Naive thymus-derived CD4-positive, alpha-beta T cell (primary cell): ENCODE measurements at places on chromosomes 16 and 17.

DNA sequence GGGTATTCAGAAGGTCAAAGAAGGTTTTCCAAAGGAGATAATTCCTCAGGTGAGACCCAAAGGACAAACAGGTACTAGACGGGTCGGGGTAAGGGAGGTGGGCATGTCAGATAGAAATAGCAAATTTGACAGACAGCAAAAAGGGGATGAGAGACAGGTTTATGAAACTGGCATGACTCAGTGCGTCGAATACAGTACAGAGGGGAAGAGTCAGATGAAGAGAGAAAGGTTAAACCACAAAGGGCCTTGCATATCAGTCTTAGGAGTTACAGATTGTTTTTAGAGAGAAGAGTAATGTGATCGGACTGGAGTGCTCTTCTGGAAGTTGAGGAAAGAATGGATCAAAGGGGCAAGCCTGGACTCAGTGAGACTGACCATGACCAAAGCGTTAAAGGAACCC, 88.4 kb downstream of the ZZEF1 start:
- DNase-seq = no peak
- no peaks in the 10 kb centered on the region for H3K4me1 ChIP-seq
- peaks cover 24% of the 10 kb centered on the region for H3K36me3 ChIP-seq
- no peak overlapping the region for H3K4me3 ChIP-seq
- H3K27me3 ChIP-seq = no peaks in the 10 kb centered on the region

DNA sequence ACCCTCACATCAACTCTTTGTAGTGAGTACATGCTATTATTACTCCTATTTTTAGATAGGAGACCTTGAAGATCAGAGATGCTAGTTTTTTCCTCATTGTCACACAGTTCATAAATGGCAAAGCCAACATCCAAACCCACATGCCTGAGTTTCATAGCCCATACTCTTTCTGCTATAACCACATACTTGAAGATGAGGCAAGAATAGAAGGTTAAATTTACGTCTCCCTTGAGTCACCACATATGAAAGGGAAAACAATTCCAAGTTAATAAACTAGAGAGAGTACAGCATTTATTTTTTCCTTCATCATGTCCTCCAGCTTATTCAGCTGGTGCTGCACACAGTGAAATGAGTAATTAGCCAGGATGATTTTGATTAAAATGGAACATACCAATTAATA, 23.7 kb downstream of the NUDT7 start:
- H3K27me3 ChIP-seq = no peaks in the 10 kb centered on the region
- no peaks in the 10 kb centered on the region for H3K4me1 ChIP-seq
- no peak for DNase-seq
- no peak overlapping the region for H3K4me3 ChIP-seq

- H3K4me3 ChIP-seq = peak within 1 kb of the TSS; percentile 61
- peaks cover 28% of the 10 kb centered on the region for H3K4me1 ChIP-seq
- H3K27me3 ChIP-seq = no peaks in the 10 kb centered on the region
- H3K36me3 ChIP-seq = peaks cover 5% of the 10 kb centered on the region
- peak; percentile 51 for DNase-seq
Observed at GRCh38 chr17:78979780-78980623, at the start of gene LGALS3BP. TSS of gene LGALS3BP (minus strand) at chr17:78979923. CDS start at chr17:78977191, 2,732 bp downstream.

- H3K4me1 ChIP-seq = peaks cover 10% of the 10 kb centered on the region
- no peaks in the 10 kb centered on the region for H3K36me3 ChIP-seq
- H3K4me3 ChIP-seq = no peak overlapping the region
- H3K27me3 ChIP-seq = no peaks in the 10 kb centered on the region
- H3K27ac ChIP-seq = no peak overlapping the region
Observed at GRCh38 chr17:3771140-3771539, 29.8 kb downstream of the ITGAE start.

GRCh38 chr16:87132361-87133014, 184.7 kb downstream of the C16orf95 start:
- no peak overlapping the region for H3K4me3 ChIP-seq
- no peaks in the 10 kb centered on the region for H3K36me3 ChIP-seq
- no peak for DNase-seq
- no peak overlapping the region for H3K27ac ChIP-seq
- H3K4me1 ChIP-seq = no peaks in the 10 kb centered on the region

- H3K27ac ChIP-seq = no peak overlapping the region
- H3K27me3 ChIP-seq = no peaks in the 10 kb centered on the region
- no peak overlapping the region for H3K4me3 ChIP-seq
- H3K4me1 ChIP-seq = no peaks in the 10 kb centered on the region
- H3K36me3 ChIP-seq = no peaks in the 10 kb centered on the region
- DNase-seq = no peak
Observed at GRCh38 chr16:25783226-25783625, 91.5 kb downstream of the HS3ST4 start.

DNA sequence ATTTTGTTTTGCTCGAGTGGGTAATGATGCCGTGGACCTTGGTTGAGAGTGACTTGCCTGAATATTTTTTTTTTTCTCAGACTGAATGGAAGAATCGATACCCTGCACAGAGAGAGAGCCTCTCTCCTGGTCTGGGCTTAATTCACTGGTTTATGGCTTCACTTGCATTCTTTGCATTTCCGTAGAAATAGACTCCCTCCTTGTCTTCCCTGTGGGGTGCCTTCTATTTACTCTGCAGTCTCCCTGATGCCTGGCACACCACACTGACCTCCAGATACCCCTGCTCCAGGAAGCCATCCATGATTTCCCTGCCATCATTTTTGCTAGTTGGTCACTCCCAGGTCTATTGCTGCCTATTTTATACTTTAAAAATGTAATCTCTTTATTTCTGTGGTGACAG, 238.0 kb downstream of the SNX29 start:
- no peaks in the 10 kb centered on the region for H3K4me1 ChIP-seq
- H3K36me3 ChIP-seq = no peaks in the 10 kb centered on the region
- H3K27me3 ChIP-seq = no peaks in the 10 kb centered on the region
- no peak overlapping the region for H3K4me3 ChIP-seq
- DNase-seq = no peak

DNA sequence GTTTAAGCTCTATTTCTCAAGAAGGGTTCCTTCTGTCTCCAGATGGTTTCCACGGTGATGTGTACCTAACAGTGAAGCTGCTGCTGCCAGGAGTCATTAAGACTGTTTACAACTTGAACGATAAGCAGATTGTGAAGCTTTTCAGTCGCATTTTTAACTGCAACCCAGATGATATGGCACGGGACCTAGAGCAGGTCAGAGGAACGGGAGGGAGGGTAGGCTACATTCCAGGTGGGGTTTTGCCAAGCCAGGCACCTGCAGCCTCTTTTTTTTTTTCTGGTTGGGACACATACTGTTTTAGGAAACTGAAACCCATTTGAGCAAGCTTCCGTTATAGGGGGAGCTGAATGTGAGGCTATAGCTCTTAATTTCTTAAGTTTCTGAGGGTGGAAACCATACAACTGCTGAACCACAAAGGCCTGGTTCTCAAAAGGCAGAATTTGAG, 10.6 kb downstream of the LIG3 start:
- H3K27ac ChIP-seq = no peak overlapping the region
- no peaks in the 10 kb centered on the region for H3K4me1 ChIP-seq
- H3K36me3 ChIP-seq = peaks cover 82% of the 10 kb centered on the region
- H3K27me3 ChIP-seq = no peaks in the 10 kb centered on the region
- DNase-seq = no peak
- H3K4me3 ChIP-seq = no peak overlapping the region

DNA sequence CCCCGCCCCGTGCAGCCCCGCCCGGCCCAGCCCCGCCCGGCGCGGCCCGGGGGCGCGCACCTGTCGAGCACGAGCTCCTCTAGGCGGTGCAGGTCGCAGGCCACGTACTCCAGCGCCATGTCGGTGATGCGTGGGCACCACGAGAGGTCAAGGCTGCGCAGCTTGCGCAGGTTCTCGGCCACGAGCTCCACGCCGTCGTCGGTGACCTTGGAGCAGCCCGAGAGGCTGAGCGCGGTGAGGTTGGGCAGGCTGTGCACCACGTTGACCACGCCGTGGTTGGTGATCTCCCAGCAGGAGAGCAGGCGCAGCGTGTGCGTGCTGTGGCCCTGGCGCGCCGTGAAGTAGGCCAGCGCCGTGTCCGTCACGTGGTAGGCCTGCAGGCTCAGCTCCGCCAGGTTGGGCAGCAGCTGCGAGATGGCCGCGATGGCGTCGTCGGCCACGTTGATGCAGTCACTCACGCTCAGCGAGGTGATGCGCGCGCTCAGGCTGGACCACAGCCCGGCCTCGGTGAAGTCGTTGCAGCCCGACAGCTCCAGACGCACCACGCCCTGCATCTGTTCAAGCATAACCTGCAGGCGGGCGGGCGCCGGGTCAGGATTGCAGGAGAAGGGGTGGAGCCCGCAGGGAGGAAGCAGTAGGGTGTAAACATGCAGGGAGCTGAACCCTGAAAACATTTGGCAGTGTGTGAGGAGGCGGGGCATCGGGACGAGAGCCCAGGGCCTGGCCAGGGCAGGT, 5.3 kb upstream of the WDR24 start:
- H3K4me3 ChIP-seq = peak overlapping the region; percentile 91
- peak; percentile 60 for DNase-seq
- H3K4me1 ChIP-seq = peaks cover 26% of the 10 kb centered on the region
- H3K27ac ChIP-seq = peak overlapping the region; percentile 54
- H3K36me3 ChIP-seq = no peaks in the 10 kb centered on the region
- no peaks in the 10 kb centered on the region for H3K27me3 ChIP-seq

GRCh38 chr17:7713782-7714181, 3.8 kb upstream of the DNAH2 start:
- DNase-seq = no peak
- H3K27me3 ChIP-seq = peaks cover 16% of the 10 kb centered on the region
- H3K27ac ChIP-seq = no peak overlapping the region
- no peaks in the 10 kb centered on the region for H3K36me3 ChIP-seq

DNA sequence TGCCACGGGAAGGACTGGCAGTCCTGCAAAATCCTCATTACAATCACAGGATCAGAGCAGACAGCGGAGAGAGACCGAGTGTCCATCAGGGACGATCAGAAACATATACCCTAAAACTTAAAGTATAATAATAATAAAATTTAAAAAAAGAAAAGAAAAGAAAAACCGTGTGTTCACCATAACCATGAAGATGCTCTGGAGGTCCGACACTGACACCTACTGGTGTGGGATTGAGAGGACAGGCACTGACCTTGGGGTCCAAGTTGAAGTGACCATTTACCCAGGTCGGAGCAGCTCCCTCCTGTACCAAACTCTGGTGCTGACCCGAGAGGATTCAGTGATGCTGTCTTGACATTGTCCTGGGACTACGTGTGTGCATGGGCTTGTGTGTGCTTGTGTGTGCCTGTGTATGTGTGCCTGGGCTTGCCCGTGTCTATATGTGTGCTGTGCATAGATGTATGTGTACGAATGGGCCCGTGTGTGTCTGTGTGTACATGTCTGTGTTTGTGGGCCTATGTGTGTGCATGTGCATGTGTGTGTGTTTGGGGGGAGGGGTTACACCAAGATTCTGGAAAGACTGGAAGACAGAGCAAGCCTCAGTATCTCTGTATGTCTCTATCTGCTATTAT, 10.0 kb upstream of the CD300LD start:
- no peak for DNase-seq
- H3K27me3 ChIP-seq = no peaks in the 10 kb centered on the region
- H3K27ac ChIP-seq = no peak overlapping the region
- H3K36me3 ChIP-seq = no peaks in the 10 kb centered on the region
- H3K4me1 ChIP-seq = peaks cover 18% of the 10 kb centered on the region

DNA sequence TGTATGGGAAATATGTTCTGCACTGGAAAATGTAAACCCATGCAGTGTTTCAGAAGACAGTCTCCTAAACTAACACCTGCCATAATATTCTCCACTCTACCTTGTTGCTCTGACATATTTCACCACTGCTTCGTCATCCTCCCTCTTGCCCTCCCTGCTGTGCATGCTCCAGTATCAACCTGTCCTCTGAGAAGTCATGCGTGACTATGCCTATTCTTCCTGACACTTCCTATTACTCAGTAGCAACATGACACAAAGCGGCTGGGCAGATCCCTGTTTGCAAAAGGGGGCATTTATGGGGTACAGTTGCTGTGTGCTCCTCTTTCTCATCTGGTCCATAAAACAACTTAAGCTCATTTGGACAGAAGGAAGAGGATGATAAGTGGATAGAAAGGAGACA, 805.6 kb upstream of the EEF2KMT start:
- no peaks in the 10 kb centered on the region for H3K36me3 ChIP-seq
- H3K27ac ChIP-seq = no peak overlapping the region
- H3K4me3 ChIP-seq = no peak overlapping the region
- no peak for DNase-seq

DNA sequence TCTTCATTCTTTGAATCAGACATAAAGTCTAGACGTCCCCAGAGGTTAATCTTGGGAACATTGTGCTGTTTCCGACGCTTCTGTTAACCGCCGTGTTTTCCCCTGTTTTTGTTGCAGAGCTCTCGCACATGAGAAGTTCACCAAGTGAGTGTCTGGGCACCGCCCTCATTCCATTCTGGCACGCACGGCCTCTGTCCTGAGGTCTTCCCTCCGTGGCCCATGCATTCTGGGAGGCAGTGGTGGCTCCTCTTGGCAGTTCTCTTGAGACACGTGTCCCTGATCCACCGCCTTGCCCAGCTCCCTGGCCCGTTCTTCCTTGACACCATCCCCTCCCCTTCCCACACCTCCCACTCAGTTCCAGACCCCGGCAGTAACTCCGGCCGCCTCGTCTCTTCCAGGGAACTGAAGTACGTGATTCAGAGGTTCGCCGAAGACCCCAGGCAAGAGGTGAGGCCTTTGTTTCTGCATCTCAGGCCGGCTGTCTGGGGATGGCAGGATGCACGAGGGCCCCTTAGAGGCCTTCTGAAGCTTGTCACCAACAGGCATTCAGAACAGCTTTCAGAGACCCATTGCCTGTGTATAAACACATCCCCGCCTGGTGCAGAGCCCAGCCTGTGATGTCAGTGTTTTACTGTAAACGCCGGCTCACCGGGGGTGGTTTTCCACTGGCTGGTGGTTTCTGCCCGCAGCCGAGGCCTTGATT, 85.9 kb upstream of the PLCG2 start:
- H3K4me3 ChIP-seq = no peak overlapping the region
- no peak overlapping the region for H3K27ac ChIP-seq
- no peaks in the 10 kb centered on the region for H3K27me3 ChIP-seq

- no peak for DNase-seq
- H3K36me3 ChIP-seq = peaks cover 3% of the 10 kb centered on the region
- no peak overlapping the region for H3K4me3 ChIP-seq
Observed at GRCh38 chr17:4845118-4845517, 12.0 kb downstream of the MINK1 start.

GRCh38 chr17:30380643-30381339, 2.1 kb downstream of the CPD start:
- no peak overlapping the region for H3K4me3 ChIP-seq
- no peaks in the 10 kb centered on the region for H3K27me3 ChIP-seq
- H3K27ac ChIP-seq = no peak overlapping the region

GRCh38 chr17:34307110-34307509, 12.1 kb upstream of the CCL8 start:
- H3K4me1 ChIP-seq = no peaks in the 10 kb centered on the region
- no peak overlapping the region for H3K27ac ChIP-seq
- H3K27me3 ChIP-seq = no peaks in the 10 kb centered on the region
- H3K36me3 ChIP-seq = no peaks in the 10 kb centered on the region
- no peak overlapping the region for H3K4me3 ChIP-seq
